Muscle of back (tissue), 13 donors: ENCODE measurements at places on chromosomes 6 and 20. TPM values are rescaled to one million over a fixed set of nuclear protein-coding genes. Genes with fewer than 3 reads are reported as not detected.

PEX6 gene
- polyA plus RNA-seq: 27.6 TPM

MOCS1 gene
- polyA plus RNA-seq: 7.1 TPM

- DNase-seq: no peak
Observed at GRCh38 chr6:97909380-97909779, 626.4 kb upstream of the MMS22L start.

DNA sequence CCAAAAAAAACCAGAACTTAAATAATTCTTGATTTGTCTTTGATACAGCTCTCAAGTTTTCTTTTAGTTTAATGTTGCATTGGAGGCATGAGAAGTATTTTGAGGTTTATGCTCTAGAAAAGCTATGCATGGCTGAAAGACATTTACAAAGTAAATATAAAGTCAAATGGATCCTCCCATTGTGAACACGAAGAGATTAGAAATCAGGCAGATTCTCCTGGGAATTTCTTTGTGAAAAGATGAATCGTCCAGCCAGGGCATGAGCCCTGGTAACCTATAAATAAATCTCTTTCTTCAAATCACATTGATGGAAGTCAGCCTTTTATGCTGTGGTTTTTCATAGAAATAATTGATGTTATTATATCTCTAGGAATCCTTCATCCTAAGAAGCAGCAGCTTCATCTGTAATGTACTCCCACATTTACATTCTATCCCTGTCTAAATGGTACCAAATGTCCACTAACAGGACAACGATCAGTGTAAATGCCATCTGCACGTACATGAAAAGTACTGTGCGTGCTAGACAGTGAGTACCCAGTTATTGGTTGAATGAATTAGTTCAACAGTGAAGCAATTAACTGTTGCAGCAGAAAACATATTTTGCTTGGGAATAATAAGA is 143.6 kb downstream of the ALDH8A1 start:
- no peak for DNase-seq

- peak; percentile 38 for DNase-seq
Observed at GRCh38 chr6:165660857-165661663, 2.0 kb downstream of the PDE10A start.
